Brain microvascular endothelial cell (primary cell): ENCODE measurements at places on chromosomes 2 and 18.

- no peak for DNase-seq
Observed at GRCh38 chr2:170029551-170029950, 148.4 kb upstream of the MYO3B start.

GRCh38 chr2:231533777-231534125 is 3.5 kb upstream of the NMUR1 start:
- DNase-seq, result no peak

GRCh38 chr2:144322379-144322778 is 197.5 kb downstream of the ZEB2 start:
- DNase-seq, result no peak

DNA sequence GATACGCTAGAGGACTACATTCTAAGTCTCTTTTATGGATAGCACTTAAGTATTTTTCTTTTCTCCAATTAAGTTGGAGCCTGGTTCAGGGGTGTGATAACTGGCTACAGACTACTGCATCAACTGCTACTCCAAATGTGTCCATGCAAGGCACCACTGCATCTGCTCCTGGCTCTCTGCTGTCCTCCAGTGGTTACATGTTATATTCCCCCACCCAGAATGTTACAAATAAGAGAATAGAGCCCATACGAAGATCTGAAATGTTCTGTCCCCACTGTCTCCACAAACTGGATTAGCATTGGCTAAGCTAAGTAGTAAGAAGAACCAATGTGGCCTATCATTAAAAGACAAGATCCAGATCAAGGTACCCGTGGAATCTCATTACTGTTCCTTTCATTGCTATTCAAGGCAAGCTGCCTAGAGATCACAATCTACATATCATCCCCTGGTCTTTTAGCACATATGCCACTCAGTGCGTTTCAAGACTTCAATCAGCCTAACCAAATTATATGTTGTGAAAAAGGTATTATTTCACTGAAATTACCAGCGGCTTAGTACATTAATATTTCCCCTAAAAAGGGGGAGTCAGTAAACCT is 308.3 kb upstream of the SLC8A1 start:
- peak; percentile 66 for DNase-seq

- DNase-seq, result no peak
Observed at GRCh38 chr2:79892123-79892522, 379.3 kb downstream of the CTNNA2 start.

- no peak for DNase-seq
Observed at GRCh38 chr2:201939453-201939941, 94.2 kb upstream of the FZD7 start.

DNA sequence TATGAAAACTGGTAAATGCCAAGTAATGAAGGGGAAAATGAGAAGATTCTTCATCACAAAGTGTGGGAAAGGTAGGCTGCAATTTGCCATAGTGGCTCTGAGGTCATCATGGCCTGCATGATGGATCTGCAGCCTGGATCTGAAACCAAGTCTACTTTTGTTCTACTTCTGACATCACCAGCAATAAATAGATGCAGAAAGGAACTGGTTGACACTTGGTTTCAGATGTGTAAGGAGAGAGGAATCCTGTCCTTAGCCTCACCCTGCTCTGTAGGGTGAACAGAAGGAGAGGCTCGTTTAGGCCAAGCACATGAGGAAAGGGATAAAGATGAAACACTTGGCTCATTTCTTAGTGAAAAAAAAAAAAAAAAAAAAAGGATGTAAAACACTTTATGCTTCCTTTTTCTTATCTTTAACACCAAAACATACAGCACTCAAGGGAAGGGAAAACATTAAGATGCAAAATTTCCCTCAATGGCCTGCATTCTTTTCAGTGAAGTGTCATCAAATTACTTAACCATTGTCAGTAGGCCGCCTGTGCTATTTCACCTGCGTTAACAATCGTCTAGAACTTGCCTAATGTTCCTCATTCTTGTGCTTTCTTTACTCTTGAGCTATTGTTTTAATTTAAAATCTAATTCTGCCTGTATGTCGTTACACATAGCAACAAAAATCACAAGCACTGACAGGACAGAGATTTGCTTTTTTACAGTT is 3.9 kb downstream of the NEB start:
- DNase-seq, result peak; percentile 20

DNA sequence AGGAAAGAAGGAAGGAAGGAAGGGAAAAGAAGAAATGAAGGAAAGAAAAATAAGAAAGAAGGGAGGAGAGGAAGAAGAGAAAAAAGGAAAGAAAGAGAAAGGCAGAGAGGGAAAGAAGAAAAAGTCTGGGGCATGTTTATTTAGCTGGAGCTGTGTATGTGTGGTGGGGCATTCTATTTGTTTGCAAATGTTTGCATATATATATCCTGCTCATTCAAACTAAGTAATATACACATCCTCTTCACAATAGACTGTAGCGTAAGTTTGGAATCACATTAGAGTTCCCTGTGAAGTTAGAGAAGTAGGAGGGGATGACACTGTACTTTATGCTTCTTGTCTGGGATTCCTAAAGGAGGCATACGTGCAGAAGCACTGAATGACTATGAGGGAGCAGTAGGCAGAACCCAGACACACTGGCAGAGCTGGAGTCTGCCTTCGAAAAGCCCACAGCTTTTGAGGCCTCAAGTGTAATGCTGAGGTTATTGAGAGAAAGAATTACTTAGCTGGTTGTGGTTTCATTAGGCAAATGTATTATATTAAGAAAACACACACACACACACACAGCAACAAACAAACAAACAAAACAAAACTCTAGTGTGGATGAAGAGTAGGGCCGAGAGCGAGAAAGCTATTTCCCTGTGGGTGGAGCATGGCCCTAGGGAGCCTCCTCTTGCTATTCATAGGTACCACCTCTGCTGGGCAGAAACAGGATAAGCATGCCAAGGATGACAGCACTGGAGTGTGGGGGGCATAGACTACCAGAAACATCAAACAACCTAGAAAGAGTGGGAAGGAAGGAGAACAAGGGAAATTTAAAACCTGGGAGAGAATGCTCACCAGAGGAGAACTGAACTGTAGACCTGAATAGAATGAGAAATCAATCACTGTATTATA is 905.1 kb upstream of the NXPH2 start:
- DNase-seq, result no peak

GRCh38 chr18:78711971-78712370 is 267.6 kb upstream of the SALL3 start:
- no peak for DNase-seq

- no peak for DNase-seq
Observed at GRCh38 chr2:37790019-37790418, 118.6 kb upstream of the CDC42EP3 start.

- DNase-seq, result peak; percentile 51
Observed at GRCh38 chr2:29223851-29224692, 108.9 kb downstream of the CLIP4 start.
